Sciatic nerve (tissue), 2 donors: ENCODE measurements at places on chromosomes 6 and 20. TPM values are rescaled to one million over a fixed set of nuclear protein-coding genes. Genes with fewer than 3 reads are reported as not detected.

Gene LCA5
- 11.0 TPM for total RNA-seq

Gene THEMIS
- total RNA-seq: 1.3 TPM

Gene IP6K3
- 0.31 TPM for total RNA-seq

Gene MOXD1
- 14.2 TPM for total RNA-seq

- no peak for DNase-seq
These were observed 366 bp downstream of the SLC22A1 start for GRCh38 chr6:160121981-160122380.

DNA sequence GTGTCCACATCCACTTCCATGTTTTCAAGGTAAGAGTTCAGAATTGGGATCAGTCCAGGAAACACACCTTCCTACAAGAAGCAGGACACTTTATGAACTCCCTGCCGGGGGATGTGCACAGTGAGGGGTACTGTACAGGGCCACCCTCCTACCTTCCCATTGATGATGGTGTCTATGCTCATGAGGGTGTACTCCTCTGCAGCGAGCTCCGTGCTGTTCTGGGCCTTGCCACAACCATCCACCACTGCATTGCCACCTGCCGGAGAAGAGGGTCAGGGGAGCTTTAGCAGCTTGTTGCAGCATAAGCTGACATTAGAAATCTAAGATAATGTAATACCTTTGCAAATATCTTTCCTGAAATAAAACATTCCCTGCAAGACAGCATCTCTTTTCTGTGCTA is 44.8 kb downstream of the GCLC start:
- DNase-seq: no peak

DNA sequence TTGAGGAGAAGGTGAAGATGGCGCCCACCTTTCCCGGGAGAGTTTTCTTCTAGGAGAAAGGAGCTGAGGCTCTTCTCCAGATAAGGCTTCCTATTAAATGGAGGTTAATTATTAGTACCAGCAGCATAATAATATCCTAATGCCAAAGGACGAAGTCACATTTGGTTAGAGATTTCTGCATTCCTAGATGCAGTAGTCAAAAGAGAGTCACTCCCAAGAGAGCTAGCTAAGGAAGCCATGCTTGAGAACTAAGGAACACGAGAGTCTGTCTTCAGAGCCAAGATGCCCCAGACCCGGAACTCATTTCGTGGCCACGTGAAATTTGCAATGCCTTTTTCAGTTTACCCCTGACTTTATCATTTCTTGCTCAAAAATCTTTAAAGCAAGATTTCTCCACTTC is 132.7 kb downstream of the TSHZ2 start:
- no peak for DNase-seq

- no peak for DNase-seq
These were observed 15.0 kb upstream of the TBC1D22B start for GRCh38 chr6:37242429-37243052.

DNA sequence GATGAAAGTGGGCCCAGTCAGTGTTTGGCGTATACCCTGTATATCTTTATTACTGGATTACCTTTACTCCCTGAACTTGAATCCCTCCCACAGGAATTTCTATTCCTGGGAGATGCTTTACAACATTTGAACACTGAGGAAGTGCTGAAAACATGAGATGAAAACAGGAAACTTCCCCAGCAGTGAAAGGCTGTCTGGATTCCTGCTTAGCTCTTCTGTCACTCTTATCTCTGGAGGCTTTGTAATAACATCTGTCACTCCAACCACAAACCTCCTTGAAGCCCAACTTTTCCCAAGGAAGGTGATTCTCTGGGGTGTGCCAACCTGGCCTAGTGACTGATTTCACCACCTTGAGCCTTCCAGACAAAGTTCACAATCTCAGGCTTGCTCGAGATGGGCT is 264.5 kb upstream of the BMP2 start:
- no peak for DNase-seq
